AG04449 (cell line): ENCODE measurements at places on chromosomes 11 and 22.

- DNase-seq: no peak
Measured at GRCh38 chr11:2927851-2928604, 1.2 kb downstream of the PHLDA2 start.

- no peak for DNase-seq
Measured at GRCh38 chr11:19705936-19706335, 6.7 kb upstream of the NAV2 start.

DNA sequence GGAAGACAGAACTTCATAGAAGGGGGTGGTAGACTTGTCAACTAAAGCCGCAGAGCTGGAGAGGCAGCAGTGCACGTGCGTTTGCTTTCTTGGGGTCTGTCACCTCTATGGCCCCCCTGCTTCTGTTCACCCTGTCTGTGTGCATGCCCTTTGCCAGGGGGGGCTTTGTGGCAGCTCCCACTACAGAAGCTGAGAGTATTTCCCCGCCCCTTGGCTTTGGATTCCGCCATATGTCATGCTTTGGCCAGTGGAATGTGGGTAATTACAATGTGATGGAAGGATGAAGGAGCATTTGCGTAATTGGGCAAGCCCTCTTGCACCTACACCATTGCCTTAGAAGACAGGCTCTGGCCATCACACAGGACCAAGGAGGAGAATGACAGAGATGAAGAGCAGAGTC lies 153.0 kb downstream of the MPPED1 start:
- no peak for DNase-seq

- DNase-seq: no peak
Measured at GRCh38 chr11:5245155-5245554, 4.5 kb downstream of the HBG1 start.

DNA sequence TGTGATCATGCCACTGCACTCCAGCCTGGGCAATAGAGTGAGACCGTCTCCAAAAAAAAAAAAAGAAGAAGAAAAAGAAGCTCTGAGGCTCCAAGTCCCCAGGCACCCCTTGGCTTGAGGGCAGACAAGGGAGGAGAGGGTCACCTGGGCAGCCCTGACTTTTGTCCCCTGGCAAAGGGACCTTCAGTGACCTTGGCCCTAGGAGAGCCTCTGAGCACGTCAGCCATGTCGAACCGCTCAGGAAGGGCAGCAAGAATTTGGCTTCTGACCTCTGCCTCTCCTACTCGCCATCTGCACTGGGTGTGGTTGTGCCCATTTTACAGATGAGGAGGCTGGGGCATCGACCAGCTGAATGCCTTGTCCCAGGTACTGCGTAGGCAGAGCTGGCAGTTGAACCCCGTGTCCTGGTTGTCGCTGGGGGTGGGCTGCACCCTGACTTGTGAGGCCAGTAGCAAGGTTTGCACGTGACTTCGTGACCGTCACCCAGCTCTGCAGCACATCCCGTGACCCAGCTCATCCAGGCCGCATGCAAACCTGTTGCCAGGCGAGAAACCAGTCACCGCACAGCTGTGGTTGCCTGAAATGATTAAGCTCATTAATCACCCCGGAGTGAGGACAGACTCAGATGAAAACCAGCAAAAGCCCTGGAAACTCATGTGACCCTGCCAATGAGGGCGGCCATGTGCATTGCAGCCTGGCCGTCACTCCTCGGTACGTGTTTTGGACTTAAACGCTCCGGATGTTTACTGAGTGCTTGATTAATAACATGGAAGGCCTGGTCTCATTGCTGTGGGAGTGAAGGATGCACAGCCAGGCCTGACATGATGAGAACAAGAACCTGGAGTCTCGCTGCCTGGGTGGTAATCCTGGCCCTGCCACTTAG lies 47.7 kb upstream of the PPP6R3 start:
- peak; percentile 44 for DNase-seq

- no peak for DNase-seq
Measured at GRCh38 chr11:76766521-76766920, 16.6 kb upstream of the TSKU start.

GRCh38 chr11:11779975-11780374 lies 61.8 kb upstream of the USP47 start:
- no peak for DNase-seq

DNA sequence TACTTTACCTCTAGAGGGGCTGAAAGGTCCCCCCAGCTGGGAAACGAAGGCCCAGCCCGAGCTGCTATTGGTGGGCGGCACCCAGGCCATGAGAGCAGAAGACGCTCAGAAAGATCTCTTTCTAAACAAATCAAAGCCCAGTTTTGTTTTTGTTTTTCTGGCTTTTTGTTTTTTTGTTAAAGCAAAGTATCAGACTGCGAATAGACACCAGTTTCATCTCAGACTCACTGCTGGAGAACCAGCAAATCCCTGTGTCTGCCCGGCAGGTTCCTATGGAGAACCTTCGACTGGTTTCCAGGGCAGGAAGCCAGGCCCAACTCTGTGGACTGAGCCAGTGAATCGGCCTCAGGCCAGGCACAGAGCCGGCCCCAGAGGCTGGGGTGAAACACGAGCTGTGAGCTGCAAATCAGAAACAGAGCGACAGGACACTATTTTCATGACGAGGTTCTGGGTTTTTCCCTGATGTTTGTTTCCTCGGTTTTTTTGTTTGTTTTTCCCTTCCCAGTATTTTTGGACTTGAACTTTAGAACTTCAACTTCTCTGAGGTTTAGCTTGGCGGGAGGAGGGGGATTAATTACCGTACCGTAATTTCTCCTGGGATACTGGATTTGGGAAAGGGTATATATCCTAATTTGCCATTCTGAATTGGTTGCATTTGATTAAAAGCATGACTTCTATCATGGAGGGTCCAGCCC lies 16.0 kb upstream of the B4GALNT4 start:
- DNase-seq: peak; percentile 50

DNA sequence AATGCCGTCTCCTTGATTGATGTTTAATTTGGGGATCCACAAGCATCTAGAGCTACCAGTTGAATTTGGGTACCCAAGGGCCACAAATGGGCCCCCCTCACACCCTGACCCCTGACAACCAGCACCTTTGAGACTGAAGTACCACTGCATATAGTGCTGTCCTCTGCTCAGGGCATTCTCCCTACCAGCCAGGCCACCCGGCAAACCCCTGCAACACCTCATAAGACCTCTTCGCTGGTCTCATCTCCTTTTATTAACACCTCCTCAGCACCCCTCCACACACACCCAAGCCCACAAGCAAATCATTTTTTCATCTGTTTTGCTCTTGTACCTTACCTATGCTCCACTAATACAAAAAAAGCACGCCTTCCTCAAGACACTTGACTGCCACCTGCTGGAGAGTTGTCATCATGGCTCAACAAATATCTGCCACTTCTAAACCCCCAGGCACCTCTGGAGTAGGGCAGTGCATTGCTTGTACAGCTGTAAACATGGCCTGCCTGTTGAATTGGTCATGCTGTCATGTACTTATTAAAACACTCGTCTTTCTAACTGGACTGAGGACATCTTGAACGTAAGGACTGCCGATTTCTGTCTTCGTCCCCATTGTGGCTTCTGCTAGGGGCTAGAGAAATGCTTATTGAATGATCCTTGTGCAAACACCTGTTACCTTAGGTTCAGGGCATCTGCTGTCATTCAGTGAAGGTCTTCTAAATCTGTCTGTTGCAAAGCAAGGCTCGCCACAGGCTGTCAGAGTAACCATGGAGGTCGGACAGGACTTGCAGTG lies 66.5 kb downstream of the BMAL1 start:
- DNase-seq: no peak

GRCh38 chr11:105700271-105700670 lies 90.4 kb downstream of the GRIA4 start:
- no peak for DNase-seq

- no peak for DNase-seq
Measured at GRCh38 chr22:46397951-46398350, 62.4 kb downstream of the TRMU start.

DNA sequence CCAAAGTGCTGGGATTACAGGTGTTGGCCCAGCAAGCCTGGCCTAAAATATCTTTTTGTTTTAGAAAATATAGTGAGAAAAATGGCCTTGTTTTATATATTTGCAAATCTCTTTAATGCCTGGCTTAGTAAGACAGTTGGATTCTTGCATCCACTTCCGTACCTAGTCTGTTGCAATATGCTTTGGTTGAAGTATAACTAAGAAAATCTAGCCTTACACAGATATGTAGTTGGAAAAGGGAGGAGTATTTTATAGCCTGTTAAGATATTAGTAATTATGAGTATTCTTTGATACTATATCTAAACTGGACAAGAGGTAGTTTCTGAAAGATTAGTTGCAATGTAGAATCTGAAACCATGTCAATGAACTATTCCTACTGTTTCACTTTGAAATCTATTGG lies 65.1 kb downstream of the ZNRF3 start:
- DNase-seq: no peak

DNA sequence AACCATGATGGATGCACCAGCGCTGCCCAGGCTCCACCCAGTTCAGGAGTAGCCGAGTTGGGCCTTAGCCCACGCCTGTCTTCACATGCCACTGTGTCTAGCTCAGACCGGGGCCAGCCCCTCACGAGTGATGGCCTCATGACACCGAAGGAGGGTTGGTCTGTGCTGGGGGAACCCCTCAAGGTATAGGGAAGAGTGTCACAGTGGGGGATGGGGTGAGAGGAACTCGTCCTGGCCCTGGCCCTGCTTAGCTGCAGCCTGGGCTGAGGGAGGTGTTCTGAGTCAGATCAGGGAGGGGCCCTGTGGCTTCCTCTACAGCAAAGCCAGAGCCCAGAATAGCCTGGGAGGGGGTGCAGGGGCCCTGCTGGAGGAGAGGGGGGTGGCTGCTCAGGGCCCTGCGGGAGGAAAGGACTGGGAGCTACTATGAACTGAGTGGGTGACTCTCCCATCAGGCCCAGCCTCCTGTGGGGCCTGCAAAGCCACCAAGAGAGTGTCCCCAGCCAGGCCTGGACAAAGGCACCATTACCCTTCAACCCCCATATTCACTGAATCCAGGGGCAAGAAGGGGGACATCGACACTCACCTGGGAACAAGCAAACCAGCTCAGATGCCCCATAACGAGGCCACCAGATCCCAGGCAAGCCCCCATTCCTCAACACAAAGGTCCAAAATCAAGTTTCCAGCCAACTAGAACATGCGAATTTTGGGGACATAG lies 41.2 kb downstream of the IGLL5 start:
- no peak for DNase-seq

DNA sequence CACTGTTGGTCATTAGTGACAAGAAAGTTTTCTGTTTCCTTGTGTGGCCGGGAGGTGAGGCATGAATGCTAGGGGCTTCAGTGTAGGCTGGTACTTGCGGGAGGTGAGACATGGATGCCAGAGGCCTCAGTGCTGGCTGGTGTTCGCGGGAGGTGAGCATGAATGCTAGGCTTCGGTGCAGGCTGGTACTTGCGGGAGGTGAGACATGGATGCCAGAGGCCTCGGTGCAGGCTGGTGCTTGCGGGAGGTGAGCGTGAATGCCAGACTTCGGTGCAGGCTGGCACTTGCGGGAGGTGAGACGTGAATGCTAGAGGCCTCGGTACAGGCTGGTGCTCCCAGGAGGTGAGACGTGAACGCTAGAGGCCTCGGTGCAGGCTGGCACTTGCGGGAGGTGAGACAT lies 48.4 kb downstream of the ANO1 start:
- DNase-seq: no peak

GRCh38 chr22:39574779-39575551 lies 4.4 kb downstream of the CACNA1I start:
- peak; percentile 23 for DNase-seq

DNA sequence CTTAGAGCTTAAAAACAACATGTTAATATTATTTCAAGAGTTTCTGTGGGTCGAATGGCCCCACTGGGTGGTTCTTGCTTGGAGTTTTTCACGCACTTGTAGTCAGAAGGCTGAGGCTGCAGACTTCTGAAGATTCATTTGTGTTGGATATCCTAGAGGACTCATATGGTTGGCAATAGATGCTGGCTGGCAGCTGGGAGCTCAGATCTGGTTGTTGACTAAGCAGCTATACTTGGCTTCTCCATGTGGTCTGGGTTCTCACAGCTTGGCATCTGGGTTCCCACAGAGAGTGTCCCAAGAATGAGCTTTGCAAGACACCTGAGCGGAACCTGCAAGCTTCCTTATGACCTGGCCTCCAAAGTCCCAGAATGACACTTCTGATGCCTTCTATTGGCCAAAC lies 163.9 kb upstream of the ZC3H12C start:
- DNase-seq: no peak

DNA sequence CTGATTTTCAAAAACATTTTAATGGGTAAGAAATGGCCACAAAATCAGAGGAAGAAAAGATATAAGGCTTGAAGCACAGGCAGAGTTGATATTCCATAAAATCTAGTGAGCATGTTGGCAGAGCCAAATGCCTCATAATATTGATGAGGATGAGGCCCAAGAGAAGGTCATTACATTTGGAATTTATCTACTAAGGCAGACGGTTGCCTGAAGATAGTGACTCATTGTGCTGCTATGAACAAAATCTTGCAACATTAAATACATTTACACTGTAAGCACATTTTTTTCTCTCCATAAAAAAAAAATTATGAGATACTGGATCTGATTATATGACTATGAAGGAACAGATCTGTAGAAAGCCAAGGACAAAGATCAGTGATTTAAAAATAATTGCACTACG lies 881.4 kb upstream of the CHORDC1 start:
- DNase-seq: peak; percentile 60

- DNase-seq: no peak
Measured at GRCh38 chr22:28231441-28231840, 312.4 kb upstream of the PITPNB start.

DNA sequence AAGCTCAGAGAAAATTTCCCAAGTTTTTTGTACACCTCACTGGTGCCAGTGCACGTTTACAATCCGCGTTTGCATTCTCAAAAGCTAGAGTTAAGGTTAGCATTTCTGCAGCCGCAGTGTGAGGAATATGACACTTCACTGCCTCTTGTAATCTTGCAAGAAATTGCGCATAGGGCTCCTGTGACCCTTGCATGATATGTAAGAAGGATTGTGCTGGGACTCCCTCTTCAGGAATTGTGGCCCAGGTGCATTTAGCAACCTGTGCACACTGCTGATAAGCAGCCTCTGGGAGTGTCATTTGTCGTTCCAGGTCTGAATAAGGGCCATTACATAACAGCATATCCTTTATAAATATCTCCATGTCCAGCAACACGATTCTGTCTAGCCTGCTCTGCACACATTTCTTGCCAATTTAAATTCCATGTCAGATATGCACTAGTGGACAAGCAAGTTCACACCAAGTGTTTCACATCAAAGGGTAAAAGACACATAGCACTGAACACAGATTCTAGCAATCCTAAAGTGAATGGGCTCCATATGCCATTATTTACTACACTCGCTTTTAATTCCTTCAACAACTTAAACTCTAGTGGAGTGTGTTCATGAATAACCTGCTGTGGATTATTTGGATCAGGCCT lies 69.2 kb upstream of the INCENP start:
- DNase-seq: no peak

- DNase-seq: no peak
Measured at GRCh38 chr11:118046051-118046963, 30.6 kb upstream of the TMPRSS4 start.
